ENCODE measurements at places on chromosomes 5 and 9.

DNA sequence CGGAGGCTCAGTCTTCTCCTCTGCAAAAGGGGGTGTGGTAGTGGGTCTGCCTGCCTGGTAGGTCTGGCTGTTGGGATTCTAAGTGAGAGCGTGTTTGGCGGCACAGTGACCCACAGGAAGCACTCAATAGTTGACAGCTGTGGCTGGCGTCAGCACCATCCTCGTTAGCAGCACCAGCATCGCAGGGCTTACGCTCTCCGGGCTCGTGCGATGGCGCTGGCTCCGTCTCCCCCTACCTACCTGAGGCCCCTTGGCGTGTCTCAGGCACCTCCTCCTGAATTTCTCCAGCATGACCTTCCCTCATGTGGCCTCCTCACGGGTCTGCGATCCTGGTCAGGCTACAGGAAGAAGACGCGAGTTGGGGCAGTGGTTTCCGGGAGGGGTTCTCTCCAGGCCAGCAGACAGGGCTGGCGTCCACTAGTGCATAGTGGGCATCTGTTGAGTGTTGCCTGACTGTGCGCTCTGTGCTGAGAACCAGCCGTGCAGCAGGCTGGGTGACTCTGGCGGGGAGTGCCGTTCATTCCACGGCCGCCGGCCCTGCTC is 66.9 kb downstream of the HMCN2 start:
- no peak for DNase-seq

DNA sequence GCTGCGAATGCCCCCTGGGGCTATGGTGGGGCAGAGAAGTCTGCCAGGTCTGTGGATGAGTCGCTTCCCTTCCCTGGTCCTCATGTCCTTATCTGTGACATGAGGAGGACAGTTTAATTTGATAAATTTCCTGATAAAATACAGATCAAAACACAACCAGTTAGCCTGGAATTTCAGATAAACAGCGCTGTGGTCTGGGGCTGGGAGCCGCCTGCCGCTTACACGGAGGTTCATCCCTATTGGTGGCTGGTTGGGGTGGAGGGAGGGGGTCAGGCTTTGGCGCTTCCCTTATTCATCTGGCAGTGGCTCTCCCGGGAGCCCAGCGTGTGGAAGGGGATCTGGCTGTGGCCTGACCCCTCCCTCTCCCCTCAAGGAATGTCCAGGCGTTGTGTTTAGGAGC is 17.9 kb downstream of the CRB2 start:
- no peak for DNase-seq

GRCh38 chr9:134231330-134231745 is 67.0 kb upstream of the RNU6ATAC start:
- no peak for DNase-seq

- no peak for DNase-seq
Measured at GRCh38 chr9:131745610-131746009, 5.7 kb upstream of the RAPGEF1 start.

GRCh38 chr9:19441730-19442129 is 32.9 kb downstream of the ACER2 start:
- DNase-seq, result no peak

GRCh38 chr5:34585601-34586104 is 70.5 kb upstream of the RAI14 start:
- no peak for DNase-seq

DNA sequence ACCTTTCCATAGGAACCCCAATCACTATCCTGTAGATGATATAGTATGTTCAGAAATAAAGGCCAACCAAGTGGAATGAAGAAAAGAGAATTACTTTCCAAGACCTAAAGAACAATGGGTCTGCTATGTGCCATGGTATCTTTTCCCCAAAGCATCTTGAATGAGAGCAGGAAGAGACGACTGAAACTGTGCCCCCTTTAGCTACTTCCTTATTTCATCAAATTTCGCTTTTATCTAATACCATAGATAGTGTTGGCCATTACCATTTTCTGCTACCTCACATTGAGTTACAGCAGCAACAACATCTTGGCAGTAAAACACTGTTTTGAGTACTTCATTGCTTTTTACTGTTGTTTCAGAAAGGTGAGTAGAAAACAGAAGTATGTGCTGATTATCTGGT is 266.6 kb downstream of the CD180 start:
- DNase-seq, result no peak

GRCh38 chr9:109477258-109478050 is 20.7 kb downstream of the PTPN3 start:
- no peak for DNase-seq

DNA sequence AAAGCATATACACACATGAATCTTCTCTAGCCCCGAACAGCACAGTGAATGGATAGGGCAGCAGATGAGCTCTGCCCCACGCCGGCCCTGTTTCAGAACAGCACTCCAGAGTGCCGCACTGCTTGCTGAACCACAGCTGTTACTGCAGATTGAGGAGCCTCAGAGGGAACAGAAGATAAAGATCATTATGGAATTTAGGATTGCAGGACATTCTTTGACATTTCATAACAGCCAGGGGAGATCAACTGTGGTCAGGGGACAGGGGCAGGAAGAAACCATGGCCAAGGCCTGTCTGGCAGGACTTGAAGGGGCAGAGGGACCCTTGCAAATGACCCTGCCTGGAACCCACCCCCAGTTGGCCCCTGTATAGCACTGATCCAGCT is 20.6 kb downstream of the IRF1 start:
- DNase-seq, result no peak

DNA sequence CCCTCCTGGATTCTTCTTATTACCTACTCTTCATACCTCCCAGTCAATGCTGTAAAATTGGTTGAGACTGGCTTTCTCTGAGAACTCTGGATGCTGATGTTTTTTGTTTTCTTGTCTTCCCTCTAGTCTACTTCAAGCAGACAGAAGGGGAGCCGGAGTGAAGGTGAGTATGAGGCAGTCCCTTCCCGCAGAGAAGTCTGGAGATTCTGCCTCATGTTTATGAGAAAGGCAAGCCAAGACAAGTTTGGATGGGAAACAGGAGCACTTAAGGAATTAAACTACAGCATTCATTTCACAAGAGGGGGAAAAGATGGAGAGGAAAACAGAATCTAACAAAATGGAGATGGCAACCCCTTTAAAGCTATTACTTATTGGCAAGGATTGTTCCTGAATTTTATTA is 246.1 kb downstream of the TRIM32 start:
- no peak for DNase-seq

DNA sequence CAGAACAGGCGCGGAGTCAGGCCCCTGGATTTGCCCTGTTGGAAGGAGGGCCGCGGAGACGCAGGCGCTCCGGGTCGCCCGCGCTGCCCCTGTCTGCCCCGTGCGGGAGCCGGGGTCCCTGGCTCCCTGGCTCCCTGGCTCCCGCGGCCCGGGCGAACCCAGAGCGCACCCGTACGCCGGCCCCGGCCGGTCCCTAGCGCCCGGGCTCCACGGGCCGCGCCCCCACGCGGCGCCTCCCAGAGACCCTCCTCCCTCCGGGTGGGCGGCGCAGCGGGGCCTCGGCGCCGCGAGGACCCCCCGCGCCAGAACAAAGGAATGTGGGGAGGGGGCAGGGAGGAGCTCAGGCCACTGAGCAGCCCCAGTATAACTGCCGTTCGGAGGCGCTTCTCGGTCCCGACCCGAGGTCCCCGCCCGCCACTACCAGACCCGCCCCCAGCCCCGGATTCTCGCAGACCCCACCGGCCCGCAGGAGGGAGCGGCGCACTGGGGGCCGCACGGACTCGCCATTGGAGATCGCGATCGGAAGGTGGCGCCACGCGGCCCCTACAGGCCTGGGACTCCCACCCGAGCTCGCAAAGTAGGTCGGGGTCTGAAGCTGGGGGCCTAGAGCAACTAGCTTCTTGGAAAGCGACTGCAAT is 2.4 kb downstream of the NFIL3 start:
- DNase-seq, result no peak

DNA sequence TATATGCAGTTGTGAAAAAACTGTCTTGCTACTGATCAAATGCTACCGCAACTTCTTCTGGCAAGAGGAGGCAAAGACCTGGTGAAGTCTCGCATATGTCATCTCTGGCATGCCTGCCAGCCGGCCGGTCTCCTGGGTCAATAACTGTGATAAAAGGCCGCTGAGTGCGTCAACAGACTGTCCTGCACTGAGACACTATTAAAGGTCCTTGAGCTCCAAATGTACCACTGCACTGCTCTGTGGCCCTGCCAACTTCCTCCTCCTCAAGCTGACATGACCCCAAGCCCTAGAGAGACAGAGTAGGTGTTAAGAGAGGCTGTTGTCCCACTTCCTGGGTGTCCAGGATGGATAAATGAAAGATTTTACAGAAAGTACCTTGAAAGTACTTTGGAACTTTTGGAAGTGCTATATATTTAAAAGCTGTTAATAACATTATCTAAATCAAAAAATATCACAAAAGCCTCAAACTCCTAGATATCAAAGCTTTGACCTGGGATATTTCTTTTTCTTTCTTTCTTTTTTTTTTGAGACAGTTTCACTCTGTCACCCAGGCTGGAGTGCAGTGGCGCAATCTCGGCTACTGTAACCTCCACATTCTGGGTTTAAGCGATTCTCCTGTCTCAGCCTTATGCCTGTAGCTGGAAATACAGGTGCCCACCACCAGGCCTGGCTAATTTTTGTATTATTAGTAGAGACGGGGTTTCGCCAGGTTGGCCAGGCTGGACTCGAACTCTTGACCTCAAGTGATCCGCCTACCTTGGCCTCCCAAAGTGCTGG is 31.5 kb downstream of the RAPGEF1 start:
- no peak for DNase-seq

- no peak for DNase-seq
Measured at GRCh38 chr9:100066539-100066938, 32.3 kb downstream of the ERP44 start.

DNA sequence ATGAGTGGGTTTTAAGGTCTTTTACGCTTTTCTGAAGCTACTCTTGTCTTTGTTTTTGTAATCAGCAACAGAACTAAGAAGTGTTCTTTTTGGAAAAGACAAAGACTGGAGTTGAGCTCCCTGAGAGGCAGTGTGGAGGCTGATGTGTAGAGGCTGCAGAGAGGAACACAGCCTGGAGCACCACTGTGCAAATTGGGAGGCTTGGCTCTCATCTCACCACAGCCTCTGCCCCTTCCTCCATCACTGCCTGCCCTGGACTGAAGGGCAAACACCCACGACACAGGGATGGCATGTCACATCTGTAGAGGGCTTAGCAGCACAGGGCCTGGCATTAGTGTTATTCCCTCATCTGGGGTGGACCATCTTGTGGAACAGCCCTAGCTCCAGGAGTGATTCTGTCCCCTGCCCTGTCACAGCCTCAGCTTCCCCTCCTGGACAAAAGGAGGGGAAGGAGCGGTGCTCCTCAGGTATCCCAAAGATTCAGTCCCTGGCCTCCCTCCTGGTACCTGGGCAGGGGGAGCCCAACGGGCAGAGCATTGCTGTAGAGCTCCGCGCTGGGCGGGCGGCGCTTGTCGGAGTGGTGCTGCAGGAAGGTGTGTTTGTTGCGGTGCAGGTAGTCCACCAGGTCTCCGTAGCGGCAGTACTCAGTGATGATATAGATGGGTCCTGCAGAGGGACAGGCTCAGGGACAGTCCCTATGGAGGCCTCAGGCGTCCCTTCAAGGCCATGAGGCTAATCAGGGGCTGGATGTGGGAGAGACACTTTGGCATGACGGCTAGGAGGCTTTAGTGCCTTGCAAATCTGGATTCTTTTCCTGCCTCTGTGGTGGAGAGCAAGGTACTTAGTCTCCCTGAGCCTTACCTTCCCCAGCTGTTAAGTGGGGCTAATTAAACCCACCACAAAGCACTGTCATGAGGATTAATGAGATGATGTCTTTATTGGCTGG is 32.8 kb downstream of the PDGFRB start:
- DNase-seq, result no peak

DNA sequence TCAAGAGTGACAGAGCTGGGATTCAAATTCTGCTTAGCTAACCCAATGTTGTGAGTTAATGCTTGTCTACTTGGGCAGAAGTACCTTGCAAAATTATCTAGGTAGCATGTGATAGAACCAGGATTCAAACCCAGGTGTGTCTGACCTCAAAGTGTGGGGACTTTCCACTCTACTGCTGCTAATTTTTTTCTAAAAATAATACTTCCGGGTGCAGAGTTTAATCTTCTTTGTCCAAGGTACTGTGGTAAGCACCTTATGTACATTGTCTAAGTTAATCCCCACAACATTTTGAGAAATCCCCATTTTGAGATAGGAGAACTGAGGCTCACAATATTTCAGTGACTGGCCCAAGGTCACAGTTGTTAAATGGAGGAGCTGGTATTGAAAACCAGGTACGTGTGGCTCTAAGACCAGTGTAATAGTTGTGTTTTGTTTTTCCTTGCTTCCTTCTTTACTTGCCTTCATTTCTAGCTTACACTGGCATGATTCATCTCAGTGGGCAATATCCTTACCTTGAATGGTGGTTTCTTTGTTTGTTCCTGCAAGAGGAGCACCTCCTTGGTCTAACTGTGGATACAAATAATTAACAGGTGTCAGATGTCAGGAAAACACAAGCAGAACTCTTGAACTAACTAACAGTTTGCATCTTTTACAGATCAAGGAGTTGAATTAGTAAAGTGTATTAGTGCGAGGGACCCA is 7.5 kb downstream of the ALDOB start:
- no peak for DNase-seq

- no peak for DNase-seq
Measured at GRCh38 chr9:2120926-2121689, 106.0 kb downstream of the SMARCA2 start.

GRCh38 chr9:134854541-134854981 is 26.0 kb upstream of the FCN2 start:
- no peak for DNase-seq

DNA sequence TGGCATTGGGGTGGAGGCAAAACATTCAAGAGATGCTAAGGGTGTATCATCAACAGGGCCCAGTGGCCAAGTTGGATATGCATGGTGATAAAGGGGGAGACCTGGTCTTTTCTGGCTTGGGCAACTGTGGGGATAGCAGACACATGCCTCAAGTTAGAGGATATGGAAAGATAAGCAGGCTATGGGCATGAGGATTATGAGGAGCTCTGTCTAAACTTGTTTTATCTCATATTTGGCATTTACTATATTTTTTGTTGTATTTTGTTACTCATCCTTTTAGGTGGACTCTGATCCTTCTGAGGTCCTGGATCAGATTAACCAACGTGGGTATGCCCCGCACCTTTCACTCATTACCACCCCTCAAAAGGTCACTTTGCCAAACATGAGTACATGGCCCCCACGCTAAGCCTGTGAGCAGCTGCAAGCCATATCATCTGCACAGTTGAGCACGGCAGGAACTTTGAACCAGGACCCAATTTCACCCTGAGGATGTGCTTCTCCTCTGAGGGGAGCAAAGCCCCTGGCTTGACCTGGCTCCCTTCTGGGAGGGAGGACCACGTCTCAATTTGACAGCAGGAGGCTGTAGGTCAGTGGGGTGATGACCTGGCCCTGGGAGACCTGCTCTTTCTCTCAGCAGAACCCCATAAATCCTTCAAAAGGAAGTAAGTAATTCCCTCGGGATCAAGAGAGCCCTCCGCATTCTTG is 71.1 kb upstream of the CD180 start:
- no peak for DNase-seq

DNA sequence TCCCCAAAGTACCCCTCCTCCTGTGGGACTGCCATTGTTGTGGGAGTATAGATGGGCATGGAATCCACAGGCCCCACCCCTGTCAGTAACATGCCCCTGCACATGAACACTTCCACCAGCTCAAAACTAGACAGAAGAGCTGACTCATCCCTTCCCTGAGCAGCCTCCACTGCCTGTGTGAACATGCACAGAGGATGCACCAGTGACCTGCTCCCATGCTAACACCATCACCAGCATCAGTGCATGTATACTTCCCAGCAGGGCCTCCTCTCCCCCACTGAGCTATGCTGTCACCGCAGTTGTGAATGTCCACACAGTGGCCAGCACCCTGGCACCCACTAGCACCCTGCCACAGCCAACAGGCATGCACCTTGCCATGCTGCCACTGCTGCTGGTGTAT is 939.8 kb downstream of the EFNA5 start:
- no peak for DNase-seq

GRCh38 chr5:153543959-153544470 is 53.5 kb downstream of the GRIA1 start:
- no peak for DNase-seq

GRCh38 chr5:141101059-141101458 is 786 bp downstream of the PCDHB3 start:
- no peak for DNase-seq
